Adrenal gland (tissue), 19 donors: ENCODE measurements at places on chromosomes 5 and 9. TPM values are rescaled to one million over a fixed set of nuclear protein-coding genes. Genes with fewer than 3 reads are reported as not detected.

- no peaks in the 10 kb centered on the region for H3K36me3 ChIP-seq
- H3K27ac ChIP-seq = no peak overlapping the region
- no peaks in the 10 kb centered on the region for H3K27me3 ChIP-seq
- DNase-seq = no peak
- no peaks in the 10 kb centered on the region for H3K4me1 ChIP-seq
These were observed 453.9 kb downstream of the ENC1 start for GRCh38 chr5:74186356-74187315.

- H3K4me3 ChIP-seq = no peak overlapping the region
- H3K27me3 ChIP-seq = peaks cover 26% of the 10 kb centered on the region
- DNase-seq = peak; percentile 36
- no peak overlapping the region for H3K27ac ChIP-seq
- H3K4me1 ChIP-seq = no peaks in the 10 kb centered on the region
These were observed 7.9 kb downstream of the BTNL9 start for GRCh38 chr5:181047921-181048320.

GRCh38 chr5:69049151-69049550, 44.7 kb upstream of the SLC30A5 start:
- H3K27me3 ChIP-seq = no peaks in the 10 kb centered on the region
- no peak overlapping the region for H3K27ac ChIP-seq
- H3K4me1 ChIP-seq = peaks cover 9% of the 10 kb centered on the region
- DNase-seq = no peak
- H3K4me3 ChIP-seq = no peak overlapping the region
- H3K36me3 ChIP-seq = no peaks in the 10 kb centered on the region

GRCh38 chr9:122226758-122227574, 1.8 kb downstream of the LHX6 start:
- H3K27me3 ChIP-seq = peaks cover 95% of the 10 kb centered on the region
- no peaks in the 10 kb centered on the region for H3K36me3 ChIP-seq
- peaks cover 11% of the 10 kb centered on the region for H3K4me1 ChIP-seq
- no peak overlapping the region for H3K4me3 ChIP-seq
- DNase-seq = no peak

GRCh38 chr9:84862810-84863287, 193.3 kb downstream of the NTRK2 start:
- H3K4me3 ChIP-seq = no peak overlapping the region
- H3K27ac ChIP-seq = no peak overlapping the region
- no peaks in the 10 kb centered on the region for H3K4me1 ChIP-seq
- no peak for DNase-seq
- H3K36me3 ChIP-seq = no peaks in the 10 kb centered on the region
- no peaks in the 10 kb centered on the region for H3K27me3 ChIP-seq

DNA sequence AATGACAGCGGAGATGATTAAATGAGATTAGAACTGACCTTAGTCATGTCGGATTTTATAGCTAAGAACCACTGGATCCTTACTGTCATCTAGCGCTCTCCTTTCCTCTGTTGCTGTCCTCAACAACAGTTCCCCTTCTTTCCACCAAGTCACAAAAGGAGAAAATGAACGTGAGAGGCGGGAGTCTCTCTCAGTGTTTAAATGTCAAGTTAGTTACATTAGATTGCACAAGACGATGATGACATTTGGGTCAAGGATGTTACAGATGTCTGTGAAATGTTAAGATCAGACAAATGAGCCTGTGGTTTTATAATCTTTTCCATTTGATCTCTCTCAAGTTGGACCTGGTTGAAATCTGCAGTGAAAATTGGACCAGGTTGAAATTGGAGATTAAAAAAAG, 53.5 kb downstream of the FBXO38 start:
- H3K4me3 ChIP-seq = no peak overlapping the region
- peaks cover 29% of the 10 kb centered on the region for H3K4me1 ChIP-seq
- DNase-seq = peak; percentile 46
- no peaks in the 10 kb centered on the region for H3K27me3 ChIP-seq

- H3K4me1 ChIP-seq = no peaks in the 10 kb centered on the region
- no peak overlapping the region for H3K4me3 ChIP-seq
These were observed 55.3 kb downstream of the SPEF2 start for GRCh38 chr5:35672995-35673394.

GRCh38 chr9:97564291-97565175, 63.1 kb downstream of the TMOD1 start:
- peak overlapping the region; percentile 85 for H3K27ac ChIP-seq
- no peak overlapping the region for H3K4me3 ChIP-seq
- DNase-seq = peak; percentile 95
- H3K27me3 ChIP-seq = no peaks in the 10 kb centered on the region

DNA sequence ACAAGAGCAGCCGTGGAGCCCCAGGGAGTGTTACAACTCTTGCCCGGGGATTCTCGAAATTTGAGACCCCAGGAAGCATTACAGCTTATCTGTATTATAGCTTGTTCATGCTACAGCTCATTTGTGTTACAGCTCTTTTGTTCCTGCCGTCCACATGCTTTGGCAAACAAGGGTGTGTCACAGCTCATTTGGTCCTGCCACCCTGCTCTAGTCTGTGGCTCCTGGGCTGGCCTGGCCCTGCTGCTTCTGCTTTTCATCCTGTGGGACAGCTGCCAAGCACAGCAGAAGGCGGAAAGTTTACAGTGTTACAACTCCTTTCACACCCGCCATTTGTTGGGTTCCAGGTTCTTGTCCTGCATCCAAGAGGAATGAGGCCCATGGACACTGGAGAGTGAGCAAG, 685.0 kb downstream of the SLCO4C1 start:
- no peak overlapping the region for H3K4me3 ChIP-seq
- DNase-seq = no peak

- H3K4me3 ChIP-seq = no peak overlapping the region
- H3K27me3 ChIP-seq = no peaks in the 10 kb centered on the region
- H3K27ac ChIP-seq = no peak overlapping the region
- no peak for DNase-seq
These were observed 209.8 kb downstream of the CWC27 start for GRCh38 chr5:64978546-64978945.

DNA sequence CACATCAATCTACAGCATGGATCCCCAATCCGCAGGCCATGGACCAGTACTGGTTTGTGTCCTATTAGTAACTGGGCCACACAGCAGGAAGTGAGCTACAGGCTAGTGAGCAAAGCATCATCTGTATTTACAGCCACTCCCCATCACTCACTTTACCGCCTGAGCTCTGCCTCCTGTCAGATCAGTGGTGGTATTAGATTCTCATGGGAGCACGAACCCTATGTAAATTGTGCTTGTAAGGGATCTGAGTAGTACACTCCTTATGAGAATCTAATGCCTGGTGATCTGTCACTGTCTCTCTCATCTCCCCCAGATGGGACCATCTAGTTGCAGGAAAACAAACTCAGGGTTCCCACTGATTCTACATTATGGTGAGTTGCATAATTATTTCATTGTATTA, 212.7 kb upstream of the FAM174A start:
- no peaks in the 10 kb centered on the region for H3K36me3 ChIP-seq
- no peak overlapping the region for H3K27ac ChIP-seq
- H3K4me3 ChIP-seq = no peak overlapping the region
- no peaks in the 10 kb centered on the region for H3K4me1 ChIP-seq

The GADD45G gene
- 139 TPM for total RNA-seq

The MOB3B gene
- 3.1 TPM for total RNA-seq

The PCDHGA3 gene
- total RNA-seq = 2.7 TPM
